ENCODE measurements at places on chromosomes 2 and 18.
A peak's percentile ranks its signal among the peaks of the same experiment; 100 is the strongest.

DNA sequence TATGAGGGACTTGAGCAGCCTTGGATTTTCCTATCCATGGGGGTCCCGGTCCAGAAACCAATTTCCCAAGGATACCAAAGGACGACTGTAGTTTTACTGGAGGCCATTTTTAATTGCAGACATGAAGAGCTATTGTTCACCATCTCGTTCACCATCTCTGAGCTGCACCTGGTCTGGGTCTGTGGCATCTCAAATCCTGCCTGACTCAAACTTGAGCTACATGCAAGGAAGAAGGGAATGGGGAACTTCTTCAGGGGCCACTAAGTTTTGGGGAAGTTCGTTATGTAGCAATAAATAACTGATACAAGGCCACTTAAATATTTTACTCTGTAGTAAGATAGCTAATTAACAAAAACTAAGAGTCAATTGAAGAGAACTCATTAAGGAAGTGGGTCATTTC lies 2.1 kb upstream of the SMCHD1 start:
- DNase-seq: no peak

DNA sequence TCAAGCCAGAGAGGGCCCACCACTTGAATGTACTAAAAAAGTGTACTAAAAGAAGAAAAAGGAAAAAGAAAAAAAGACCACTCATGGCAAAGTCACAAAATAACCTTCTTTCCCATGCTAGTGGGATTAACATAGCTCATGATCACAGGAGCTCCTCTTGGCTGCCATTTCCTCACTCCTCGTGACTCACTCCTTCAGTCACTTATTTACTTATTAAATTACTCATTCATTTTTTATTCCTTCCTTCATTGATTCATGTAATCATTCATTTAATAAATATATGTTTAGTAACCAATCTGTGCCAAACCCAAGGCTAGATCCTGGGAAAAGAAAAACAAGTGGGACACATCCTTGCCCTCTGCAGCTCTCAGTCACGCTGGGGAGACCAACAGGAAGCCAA lies 300.5 kb downstream of the INSIG2 start:
- DNase-seq: no peak

GRCh38 chr2:239268549-239268948 lies 132.3 kb downstream of the HDAC4 start:
- DNase-seq: peak; percentile 8

GRCh38 chr2:147348931-147349555 lies 495.8 kb upstream of the ACVR2A start:
- DNase-seq: no peak

DNA sequence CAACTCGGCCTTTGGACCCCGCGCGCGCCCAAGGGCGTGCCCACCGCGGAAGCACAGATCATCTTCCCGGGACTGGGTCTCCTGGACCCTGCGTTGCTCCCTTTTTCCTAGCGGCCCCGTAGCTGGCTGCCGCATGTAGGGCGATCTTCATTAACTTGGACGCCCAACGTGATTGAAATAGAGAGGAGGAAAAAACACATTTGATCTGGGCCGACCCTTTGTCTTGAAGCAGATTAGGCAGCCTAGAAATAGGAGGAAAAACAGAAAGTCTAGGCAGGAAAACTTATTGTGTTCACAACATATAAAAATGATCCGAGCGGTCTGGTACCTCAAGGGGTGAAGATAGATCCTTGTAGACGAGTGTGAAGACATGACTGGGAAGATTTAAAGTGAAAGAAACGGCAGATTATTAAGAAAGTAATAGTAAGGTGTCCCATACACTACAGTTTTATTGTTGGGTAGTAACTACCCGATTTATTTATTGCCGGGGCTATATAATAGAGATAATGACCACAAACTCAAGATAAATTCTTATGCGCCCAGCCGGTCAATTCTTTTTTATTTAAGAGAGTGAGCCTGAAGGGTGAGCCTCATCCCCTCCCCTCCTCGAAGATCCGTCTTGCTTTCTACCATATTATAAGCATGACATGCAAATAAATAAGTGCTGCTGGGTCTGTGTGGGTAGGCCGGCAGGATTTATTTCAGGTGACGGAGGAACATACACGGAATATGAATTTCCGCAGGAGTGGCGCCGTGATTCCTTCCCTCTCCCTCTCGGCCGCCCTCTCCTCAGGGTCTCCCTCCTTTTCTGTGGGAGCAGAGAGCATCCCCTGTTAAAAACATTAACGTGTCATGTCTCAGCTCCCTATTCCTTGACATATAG lies 147.4 kb downstream of the MEIS1 start:
- DNase-seq: no peak

GRCh38 chr2:31322371-31322770 lies 88.4 kb downstream of the EHD3 start:
- no peak for DNase-seq

DNA sequence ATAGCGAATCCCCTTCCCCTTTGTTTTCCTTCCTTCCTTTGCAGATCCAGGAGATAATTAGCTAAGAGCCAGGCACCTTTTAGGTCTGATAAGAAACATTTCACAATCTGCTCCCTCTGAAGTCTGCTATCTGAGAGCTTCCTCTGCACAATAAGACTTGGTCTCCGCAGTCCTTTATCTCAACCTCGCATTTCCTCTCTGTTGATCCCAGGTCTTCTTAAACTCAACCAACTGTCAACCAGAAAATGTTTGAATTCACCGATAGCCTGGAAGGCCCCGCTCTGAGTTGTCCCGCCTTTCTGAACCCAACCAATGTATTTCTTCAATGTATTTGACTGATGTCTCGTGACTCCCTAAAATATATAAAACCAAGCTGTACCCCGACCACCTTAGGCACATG lies 78.4 kb upstream of the CTDP1 start:
- DNase-seq: peak; percentile 12

GRCh38 chr2:215514516-215514915 lies 78.6 kb upstream of the FN1 start:
- no peak for DNase-seq

GRCh38 chr2:234991793-234992192 lies 40.0 kb downstream of the SH3BP4 start:
- no peak for DNase-seq

GRCh38 chr2:237236188-237236587 lies 150.5 kb downstream of the COPS8 start:
- no peak for DNase-seq

DNA sequence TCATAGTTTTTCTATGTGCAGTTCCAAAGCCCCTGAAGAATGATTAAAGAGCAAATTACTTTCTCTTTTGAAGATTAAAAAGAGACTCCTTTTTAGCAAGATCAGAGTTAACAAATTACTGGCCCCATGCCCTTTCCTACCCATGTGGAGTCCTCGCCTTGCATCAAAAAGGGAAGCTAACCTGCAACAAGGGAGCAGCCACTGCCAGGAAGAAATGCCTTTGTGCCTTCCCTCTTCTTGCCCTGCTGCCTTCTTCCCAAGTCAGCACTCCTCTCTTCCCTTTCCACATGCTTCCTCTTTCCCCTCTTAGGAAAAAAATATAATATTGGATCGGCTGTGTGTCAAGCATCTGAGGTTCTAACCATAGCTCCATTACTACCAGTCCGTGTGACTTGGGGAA lies 37.1 kb upstream of the CYP1B1 start:
- DNase-seq: no peak

DNA sequence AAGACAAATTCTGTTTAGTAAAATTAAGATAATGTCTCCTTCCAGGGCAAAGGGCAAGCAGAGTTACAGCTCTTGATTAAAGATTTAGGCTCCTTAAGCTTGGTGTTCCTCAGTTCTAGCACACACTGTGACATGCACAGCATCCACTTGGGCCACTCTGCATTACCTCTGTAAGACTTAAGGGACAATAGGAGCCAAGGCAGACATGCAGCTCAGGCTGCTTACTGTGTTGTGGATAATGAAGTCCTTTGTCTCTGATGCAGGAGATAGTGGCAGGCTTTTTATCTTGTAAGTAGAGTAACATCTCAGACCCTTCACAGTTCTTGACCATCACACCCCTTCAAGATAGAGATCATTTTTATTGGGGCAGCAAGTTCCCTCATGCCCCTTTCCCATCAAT lies 31.2 kb downstream of the RBM45 start:
- no peak for DNase-seq

GRCh38 chr2:59276917-59277316 lies 1035.8 kb upstream of the FANCL start:
- no peak for DNase-seq

Data from left hindlimb (tissue), 1 donor.